Stimulated activated CD4-positive, alpha-beta T cell treated with anti-CD3 and anti-CD28 coated beads, Interleukin-4, amount 100 ng/mL, for 48 hours (primary cell): ENCODE measurements at places on chromosomes 6 and 20.

DNA sequence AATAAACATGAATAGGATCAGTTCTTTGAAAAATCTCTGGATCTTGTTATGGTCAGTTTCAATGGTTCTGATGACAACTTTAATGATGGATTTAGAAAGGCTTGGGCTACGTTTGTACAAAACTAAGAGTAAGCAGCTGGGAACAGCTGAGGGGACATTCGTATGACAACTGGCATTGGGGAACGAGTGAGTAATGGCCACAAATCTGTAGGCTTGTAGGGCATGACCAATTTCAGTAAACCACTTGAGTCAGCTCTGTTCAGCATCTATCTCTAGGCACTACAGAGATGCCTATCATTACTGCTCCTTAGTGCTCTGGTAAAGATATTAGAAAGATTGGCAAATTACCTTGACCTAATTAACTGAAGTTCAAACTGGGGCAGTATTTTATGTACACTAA lies 1375.6 kb downstream of the EPHA7 start:
- DNase-seq, result no peak

- DNase-seq, result no peak
Measured at GRCh38 chr20:278607-279571, 11.7 kb downstream of the C20orf96 start.

GRCh38 chr6:79536585-79536953 lies 661 bp downstream of the LCA5 start:
- DNase-seq, result no peak

- DNase-seq, result no peak
Measured at GRCh38 chr20:41108531-41108930, 28.8 kb upstream of the PLCG1 start.

- no peak for DNase-seq
Measured at GRCh38 chr20:17344790-17345189, 118.0 kb downstream of the PCSK2 start.

GRCh38 chr6:80872199-80872950 lies 765.9 kb downstream of the BCKDHB start:
- no peak for DNase-seq

DNA sequence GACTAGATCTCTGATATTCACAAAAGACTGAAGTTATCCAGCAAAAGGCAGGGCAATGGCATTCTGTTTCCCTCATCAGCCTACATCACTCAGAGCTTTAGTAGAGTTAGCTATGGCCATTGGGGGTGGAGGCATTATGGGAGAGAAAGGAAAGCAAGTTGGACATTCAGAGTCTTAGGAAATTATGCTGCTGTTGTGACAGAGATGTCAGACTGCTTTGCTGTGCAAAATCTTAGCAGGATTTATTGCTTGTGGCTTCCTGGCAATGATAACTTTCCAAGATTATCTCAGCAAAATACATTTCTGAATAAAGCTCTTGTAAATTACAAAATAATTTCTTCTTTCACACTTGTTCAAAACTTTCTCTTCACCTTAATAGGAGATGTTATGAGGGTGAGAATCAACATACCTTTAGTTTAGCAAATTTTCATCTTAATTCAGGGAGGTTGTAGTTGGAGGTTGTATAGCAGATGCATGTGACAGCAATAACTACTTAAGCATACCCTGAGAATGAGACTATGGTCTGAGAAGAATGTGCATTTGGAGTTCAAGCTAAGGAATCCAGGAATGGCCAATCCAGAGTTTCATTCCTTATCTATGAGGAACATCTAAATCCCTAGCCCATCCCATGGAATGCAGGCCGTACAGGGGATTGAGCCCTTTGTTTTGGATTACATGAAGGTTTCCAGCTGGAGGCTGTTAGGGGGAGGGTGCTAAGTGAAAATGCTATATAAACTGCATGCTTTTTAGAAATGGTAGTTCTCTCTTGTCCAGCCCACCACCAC lies 179.8 kb downstream of the HAO1 start:
- no peak for DNase-seq

DNA sequence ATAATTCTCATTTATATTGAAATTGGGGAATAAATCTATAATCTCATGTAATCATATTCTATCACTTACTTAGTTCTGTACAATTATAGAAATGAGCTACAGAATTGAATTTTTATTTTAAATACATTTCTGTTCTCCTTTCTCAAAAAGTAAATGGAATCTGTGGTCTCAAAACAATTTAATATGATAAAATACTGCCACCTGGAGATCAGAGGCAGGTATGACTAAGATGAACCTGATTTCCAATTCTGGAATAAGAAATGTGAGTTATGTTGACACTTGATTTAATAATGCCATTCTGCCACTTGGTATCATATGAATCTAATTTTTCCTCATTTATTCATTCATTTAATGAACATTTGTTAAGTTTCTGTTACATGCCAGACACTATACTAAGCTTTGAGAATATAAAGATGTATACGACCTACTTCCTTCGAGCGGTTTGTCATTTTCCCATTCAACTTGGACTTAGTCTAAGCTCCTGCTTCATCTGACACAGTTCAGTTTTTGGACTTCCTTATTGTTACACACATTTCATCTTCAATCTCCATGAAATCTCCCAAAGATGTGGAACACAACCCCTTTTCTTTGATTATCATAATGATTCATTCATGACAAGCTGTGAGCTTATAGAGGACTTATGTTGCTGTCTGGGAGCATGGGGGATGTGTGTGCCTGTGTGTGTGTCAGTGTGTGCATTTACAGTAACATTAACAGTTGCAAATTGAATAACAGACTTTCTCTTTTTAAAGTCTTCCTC lies 7.5 kb upstream of the CCDC28A start:
- DNase-seq, result no peak

GRCh38 chr6:45323656-45324224 lies 4.4 kb upstream of the RUNX2 start:
- DNase-seq, result no peak

GRCh38 chr6:86856937-86857563 lies 80.3 kb upstream of the HTR1E start:
- DNase-seq, result peak; percentile 7

- no peak for DNase-seq
Measured at GRCh38 chr6:81265106-81265505, 487.4 kb downstream of the TENT5A start.

- DNase-seq, result no peak
Measured at GRCh38 chr6:104322841-104323240, 536.9 kb downstream of the HACE1 start.

DNA sequence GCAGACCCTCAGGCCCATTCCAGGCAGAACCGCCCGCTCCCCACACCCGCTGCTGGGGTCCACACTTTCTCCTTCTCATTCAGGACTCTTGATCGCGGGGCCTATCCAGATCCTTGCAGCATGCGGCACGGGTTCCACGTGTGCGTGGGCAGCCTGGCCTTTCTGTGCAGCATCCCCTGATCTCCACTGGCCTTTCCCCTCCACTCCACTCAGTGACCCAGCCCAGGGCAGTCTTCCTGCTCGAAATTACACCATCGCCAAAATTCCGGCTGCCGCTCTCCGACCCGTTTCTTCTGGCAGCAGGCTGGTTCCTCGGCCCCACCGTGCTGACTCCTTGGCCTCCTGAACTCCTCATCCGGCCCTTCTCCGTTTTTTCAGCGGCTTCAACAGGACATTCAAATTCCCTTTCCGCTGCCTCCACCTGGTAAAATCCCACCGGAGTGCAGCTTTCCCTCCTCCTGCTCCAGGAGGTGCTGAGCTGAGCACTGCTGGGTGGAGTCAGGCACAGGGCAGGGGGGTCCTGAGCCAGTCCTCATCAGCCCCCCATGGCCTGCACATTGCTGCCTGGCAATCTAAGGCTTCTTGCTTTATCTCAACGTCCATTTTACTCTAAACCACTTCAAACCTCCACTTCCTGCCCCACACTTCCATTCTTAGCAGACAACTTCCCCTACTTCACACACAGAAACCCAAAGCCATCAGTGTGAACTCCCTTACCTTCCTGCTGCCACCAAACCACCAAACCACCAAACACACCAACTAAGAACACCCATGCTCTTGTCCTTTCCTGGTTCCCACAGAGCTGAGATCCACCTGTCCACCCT lies 9.0 kb downstream of the SFT2D1 start:
- DNase-seq, result no peak

- DNase-seq, result no peak
Measured at GRCh38 chr6:34260576-34261267, 11.9 kb upstream of the SMIM29 start.

DNA sequence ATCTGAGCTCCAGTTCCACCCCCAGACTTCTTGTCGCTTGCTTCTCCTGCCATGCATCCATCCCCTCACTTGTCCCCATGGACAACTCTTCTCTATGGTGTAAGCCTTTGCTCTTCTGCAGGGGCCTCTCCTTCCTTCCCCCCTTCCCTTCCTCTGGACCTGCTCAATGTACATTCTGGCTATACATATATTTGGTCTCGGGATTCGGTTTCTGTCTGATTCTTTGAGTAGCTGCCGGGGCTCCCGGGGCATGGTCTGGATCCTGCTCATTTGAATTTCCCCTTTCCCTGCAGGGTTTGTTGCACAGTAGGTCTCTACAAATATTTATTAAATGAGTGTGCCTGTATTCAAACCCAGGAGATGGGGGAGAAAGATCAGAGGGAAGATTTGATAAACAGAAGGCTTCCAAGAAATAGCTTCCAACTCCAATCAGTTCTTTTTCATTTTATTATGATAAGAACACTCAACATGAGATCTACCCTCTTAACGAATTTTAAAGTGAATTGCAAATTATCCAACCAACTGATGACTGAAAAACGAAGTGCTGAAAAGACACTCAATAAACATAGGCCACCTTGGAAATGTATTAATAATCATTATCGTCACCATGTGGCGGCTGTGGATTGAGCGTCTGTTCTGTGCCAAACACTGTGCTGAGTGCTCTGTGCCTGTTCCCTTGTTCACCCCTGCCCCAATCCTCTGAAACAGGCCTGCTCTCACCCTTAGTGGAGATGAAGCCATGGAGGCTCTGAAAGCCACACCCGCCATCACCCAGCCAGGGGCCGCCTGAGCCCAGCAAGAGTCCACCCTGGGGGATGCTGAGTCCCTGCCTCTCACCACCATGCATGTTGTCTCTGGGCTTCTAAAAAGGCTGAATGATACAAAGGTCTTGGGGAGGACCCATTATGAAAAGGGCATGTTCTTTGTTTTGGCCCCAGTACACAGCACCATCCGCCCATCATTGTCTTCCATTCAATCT lies 34.3 kb upstream of the APCDD1L start:
- no peak for DNase-seq

- DNase-seq, result peak; percentile 16
Measured at GRCh38 chr20:23497536-23497935, 6.6 kb downstream of the CST8 start.

DNA sequence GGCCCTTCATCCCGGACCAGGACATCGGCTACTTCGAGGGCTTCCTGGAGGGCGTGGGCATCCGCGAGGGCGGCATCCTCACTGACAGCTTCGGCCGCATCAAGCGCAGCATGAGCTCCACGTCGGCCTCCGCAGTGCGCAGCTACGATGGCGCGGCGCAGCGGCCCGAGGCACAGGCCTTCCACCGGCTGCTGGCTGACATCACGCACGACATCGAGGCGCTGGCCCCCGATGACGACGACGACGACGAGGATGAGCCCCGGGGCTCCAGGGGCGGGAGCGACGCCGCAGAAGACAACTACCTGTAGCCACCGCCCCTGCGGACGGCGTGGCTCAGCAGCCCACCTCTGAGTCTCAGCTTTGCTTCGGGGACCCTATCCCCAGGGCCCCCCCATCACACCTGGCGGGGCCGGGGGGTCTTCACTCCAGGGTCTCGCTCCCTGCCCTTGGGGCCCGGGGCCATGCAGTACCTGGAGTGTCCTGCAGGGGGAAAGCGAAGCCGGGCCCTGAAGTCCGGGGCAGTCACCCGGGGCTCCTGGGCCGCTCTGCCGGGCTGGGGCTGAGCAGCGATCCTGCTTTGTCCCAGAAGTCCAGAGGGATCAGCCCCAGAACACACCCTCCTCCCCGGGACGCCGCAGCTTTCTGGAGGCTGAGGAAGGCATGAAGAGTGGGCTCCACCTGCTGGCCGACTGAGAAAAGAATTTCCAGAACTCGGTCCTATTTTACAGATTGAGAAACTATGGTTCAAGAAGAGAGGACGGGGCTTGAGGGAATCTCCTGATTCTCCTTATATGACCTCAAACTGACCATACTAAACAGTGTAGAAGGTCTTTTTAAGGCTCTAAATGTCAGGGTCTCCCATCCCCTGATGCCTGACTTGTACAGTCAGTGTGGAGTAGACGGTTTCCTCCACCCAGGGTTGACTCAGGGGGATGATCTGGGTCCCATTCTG lies 20.8 kb upstream of the HCK start:
- peak; percentile 51 for DNase-seq

DNA sequence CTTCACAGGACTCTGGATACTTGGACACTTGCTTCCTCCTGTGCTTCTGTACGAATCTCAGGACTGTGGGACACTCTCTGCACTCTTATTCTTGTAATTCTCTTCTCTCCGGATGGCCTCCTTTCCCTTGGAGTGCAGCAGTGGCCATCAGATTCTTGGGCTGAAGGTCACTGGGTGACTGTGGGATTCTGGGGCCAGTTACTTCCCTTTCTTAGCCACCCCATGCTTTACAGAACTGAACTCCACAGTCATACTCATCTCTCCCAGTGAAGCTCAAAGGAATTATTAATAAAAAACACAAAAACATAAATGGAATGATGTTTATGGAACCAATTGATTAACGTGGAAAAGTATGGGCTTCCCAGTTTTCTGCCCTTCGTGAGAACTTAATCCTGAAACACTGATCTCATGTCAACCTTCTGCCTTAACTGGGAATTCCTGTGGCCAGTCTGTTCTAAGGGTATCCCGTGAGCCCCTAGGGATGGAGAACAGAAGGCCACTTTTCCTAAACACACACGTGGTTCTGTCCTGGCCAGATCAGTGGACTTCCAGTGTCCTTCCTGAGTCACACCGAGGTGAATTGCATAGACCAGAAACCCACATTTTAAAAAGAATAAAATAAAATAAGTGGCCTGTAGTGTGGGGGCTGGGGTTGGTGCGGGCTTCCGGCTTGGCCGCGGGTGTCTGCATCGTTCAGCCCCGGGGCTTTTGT lies 23.6 kb upstream of the HLA-E start:
- DNase-seq, result no peak

DNA sequence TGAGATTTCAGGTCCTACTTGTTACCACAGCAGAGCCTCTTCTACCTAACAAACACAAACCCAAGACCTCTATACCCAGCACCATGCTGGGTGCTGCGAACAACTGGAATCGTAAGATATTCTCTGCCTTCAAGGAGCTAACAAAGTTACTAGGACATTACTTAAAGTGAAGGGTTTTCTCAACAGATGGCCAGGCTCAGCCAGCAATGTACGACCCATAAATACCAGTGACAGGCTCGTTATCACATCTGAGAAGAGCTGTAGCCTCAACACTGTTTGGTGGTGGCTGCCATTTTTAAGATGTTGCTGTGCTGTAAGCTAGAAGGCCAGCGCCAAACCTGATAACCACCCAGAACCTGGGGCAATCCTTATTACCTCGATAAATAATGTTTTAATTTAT lies 406.5 kb downstream of the KIF16B start:
- no peak for DNase-seq
